ENCODE measurements at places on chromosomes 11 and 22. TPM values are rescaled to one million over a fixed set of nuclear protein-coding genes. Genes with fewer than 3 reads are reported as not detected.

Gene CASP1
- total RNA-seq: 13.6 TPM

DNA sequence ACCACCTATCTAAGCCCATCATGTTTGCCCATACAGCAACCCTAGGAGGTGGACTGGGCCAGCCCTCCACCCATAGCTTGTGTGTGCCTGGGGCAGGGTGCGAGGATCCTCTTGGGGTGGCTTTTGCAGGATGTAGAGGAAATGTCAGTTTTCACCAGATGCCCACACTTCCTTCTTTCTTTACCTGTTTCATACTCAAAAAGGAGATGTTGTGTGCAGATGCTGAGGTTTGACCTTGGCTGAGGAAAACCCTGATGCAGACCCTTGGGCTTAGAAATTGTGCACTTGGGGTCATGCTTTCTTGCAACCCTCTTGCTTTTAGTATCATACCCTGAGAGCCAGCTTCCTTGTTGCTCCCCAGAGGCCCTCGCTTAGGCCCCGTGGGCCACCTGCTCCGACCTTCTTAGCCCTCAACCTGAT lies 2.2 kb downstream of the HTR3A start:
- DNase-seq: no peak

DNA sequence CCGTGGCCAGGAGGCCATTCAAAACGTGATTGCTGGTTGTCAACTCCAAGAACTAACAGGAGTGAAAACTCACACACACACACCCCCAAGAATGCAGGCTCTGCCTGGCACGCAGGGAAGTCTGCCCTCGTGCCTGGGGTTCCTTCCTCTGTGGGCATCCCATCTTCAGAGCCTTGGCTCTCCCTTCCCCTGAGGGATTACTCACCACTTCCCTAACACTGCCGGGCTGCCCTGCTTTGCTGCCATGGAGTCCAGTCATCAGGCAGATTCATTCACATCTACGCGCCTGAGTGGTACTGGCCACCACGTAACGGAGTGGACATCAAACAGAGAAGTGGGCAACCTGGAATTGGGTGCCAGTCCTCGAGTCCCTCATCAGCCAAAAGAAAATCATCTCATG lies 120.7 kb upstream of the TMEM45B start:
- peak; percentile 46 for DNase-seq

Gene MOGAT2
- total RNA-seq: not detected

DNA sequence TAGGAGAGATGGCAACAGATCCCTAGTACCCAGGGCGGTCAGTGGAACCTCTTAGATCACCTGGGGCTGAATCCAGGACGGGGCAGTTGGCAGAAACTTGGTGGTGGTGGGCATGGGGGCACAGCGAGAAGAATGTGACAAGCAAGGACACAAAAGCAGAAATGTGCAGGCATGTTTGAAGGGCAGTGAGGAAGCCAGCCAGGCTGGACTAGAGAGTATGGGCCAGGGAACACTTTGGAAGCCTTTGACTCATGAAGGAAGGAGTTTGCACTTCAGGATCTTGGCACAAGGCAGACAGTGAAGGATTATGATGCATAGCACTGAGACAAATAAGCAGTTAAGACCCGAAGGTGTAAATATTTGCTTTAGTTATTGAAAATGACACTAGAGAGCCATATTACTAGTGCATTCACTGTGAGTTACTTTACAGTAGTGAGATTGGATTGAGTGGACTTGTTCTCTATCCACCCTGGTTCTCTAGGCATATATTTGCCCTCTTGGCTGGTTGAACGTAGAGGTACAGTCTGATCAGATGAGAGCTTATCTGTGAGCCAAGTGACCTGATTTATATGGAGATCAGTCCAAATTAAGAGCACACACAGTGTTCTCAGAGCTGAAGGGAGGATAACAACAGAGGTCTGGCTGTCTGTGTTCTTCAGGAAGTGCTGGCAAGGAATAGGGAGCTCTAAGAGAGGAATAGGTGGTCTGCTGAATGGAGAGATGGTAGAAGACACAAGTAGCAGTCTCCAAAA lies 210.4 kb downstream of the SNX19 start:
- DNase-seq: no peak

Gene PDE2A
- 0.36 TPM for total RNA-seq

DNA sequence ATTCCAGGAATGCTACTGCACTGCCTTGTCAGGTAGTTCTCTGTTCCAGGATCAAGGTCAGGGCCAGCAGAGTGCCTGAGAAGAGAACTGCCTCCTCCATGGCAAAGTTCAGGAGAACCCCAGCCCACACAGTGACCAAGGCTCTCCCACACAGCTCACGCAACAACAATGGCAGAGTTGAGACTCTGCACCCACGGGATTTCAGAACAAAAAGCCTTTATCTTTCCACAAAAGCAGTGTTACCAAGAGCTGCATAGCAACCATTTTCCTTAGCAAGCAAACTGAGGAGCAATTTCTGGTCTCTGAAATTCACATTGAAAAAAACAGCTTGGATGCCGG lies 11.1 kb downstream of the PLAAT3 start:
- DNase-seq: peak; percentile 58

Gene AIFM3
- total RNA-seq: 0.59 TPM

Data from osteoblast (primary cell).